ENCODE measurements at places on chromosomes 5 and 9.

- DNase-seq = no peak
Observed at GRCh38 chr5:40405230-40405629, 274.5 kb upstream of the PTGER4 start.

DNA sequence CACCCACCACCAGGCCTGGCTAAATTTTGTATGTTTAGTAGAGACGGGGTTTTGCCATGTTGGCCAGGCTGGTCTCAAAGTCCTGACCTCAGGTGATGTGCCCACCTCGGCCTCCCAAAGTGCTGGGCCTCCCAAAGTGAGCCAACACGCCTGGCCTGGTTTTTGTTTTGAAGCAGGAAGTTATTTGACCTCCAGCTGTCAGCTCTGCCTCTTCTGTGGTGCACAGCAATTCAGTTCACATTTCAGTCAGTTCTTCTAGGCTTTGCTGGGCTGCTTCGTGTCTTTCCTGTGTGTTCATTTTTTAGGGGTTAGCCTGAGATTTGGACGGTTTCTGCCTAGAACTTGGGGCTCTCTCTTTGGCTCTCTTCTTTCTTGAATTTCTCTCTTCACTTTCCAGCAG is 8.9 kb downstream of the LCN1 start:
- DNase-seq = no peak

- no peak for DNase-seq
Observed at GRCh38 chr9:110121170-110121569, 86.8 kb downstream of the C9orf152 start.

DNA sequence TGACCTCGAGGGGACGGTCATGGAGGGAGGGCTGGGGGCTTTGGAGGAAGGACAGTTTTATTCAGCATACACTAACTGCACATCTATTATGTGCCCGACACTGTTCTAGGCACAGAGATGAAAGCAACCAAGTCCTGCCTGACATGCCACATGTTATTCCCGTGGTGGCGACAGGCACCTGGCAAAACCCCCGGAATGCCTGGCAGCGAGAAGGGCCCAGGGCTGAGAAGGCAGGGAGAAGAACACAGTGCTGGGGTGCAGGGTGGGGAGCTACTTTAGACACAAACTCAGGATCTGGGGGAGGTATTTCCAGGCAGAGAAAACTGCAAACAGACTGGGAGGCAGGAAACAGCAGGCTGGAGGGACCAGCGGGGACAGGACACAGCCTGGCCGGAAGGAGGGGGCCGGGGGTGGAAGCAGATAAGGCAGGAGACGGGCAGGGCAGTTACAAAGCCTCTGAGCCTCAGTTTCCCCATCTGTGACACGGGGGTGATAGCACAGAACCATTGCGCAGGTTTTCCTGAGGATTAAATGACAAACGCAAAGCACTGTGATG is 77.7 kb downstream of the STK10 start:
- no peak for DNase-seq

DNA sequence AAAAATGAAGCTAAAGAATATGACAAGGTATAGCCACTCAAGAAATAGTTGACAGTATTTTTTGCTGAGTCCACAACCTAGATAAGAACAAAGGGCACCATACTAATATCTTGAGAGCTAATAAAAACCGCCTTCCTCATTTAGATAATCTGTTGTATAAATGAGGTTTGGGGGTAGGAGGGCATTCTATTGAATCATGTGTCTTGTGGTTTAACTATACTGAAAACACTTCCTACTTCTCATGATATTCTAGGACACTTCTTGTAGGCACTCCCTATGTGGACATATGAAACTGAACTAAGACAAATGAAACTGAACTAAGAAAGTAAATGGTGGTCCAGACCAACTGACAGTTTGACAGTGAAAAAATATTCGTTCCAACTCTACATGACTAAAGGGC is 1268.5 kb upstream of the C9orf72 start:
- DNase-seq = no peak

GRCh38 chr5:61589946-61590345 is 257.9 kb downstream of the ZSWIM6 start:
- peak; percentile 15 for DNase-seq

DNA sequence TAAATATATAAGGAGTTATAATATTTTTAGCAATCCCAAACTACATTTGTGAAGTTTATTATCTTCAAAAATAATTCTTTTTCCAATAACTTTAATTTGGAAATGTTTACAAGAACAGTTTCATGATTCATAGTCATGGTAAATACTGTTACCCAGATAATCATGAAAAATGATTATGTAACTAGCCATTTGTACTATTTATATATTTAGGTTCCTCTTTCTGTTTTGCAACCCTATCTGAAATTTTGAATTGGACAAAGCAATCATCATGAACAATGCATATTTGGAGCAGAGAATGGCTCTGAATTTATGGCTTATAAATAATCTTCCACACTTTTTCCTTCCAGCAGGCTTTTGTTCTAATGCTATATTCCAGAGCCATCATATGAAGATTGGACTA is 499.7 kb downstream of the SLCO4C1 start:
- DNase-seq = no peak

DNA sequence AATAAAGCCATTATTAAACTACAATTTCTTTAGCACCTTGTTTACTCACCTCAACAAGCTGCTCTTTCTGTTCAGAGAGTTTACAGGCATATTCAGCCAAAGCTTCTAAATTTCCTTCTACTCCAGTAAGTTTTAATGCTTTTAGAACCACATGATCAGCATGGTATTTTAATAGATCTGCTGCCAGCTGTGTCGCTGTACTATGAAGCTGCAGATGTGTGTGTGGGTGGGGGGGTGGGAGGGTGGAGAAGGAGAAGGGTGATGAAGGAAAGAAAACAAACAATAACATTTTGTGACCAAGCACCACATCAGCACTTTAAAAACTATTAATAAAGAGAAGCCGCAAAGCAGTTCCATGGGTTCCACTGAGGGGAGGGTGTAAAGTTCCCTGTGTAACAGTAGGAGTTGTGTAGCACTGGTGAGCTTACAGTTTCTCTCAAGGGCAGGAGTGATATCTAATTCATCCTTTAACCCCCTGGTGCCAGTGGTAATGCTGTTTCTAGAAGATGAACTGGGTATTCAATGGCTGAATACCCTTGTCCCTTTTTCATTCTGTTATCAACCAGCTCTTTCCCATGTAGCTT is 38.5 kb downstream of the ABITRAM start:
- no peak for DNase-seq

DNA sequence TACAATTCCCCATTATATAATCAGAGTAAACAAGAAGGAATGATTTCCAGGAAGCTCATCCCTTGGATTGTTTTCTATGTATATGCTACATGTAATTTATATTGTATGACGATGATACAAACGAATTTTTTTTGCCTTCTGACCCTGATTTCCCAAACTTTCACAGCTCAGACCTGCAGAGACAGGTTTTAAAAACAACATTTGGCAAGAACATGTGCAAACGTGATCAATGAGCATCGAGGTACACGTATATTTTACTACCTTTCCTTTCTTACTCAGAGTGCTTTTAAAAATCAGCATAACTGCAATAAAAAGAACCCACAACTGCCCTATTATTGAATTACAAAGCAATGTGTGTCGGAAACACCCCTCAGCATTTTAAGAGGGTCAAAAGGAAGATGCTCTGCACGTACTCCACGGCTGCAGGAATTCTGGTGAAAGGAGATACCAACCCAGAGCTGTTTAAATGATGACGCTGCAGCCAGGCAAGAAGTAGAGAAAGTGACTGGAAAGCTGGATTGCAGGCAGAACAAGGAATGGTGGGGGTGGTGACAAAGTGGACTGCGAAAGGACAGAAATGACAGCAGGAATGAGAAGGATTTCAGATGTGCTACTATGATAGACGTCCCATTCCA is 533.5 kb downstream of the RAB3C start:
- DNase-seq = peak; percentile 68

DNA sequence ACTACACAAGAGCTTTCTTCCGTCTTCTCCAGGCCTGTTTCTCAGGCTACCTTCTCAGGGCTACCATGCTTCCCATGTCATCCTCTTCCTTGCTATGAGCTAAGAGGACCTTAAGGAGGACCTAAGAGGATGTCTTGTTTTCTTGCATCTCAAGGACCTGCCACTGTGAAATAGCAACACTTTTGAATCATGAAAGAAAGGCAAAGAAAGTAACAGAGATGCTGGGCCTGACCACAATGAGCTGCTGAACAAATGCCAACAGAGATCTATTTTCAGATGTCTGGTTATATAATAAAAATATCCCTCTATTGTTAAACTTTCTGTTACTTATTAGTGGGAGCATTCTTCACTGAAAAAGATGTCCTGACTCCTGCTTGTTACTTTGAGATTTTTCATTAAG is 36.7 kb upstream of the ANXA1 start:
- DNase-seq = peak; percentile 28

DNA sequence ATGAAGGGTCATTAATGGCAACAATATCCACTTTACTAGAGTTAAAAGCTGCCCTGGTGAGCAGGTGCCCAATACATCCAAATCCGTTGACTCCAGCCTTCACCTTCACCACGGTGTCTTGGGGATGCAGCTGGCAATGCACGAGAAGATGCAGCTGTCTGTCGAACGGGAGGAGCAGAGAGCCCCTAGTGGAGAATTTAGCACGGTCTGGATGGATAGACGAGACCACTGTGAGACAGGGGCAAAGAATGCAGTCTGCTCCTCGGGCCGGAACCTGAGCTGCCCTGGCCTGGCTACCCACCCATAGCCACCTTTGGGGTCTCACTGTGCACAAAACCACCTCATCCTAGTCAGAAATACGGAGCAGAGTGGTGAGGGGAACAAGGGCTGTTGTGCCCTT is 35.1 kb downstream of the ADRA1B start:
- DNase-seq = peak; percentile 48

DNA sequence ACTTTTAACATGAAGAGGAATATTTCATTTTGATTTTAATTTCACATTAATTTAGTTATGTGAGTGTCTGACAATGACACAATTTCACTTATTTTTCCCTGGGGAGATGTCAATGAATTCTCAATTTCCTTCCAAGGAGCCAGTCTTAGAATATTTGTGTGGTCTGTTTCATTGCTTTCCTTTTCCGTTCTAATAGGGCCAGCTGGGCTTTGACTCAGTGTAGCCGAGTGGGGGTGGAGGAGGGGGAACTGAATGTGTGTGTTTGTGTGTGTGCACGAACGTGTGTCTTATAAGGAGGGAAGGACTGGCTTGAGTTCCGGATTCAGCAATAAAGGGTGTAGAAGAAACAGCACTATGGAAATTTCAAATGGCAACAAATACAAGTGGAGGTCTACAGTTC is 100.0 kb downstream of the BASP1 start:
- peak; percentile 14 for DNase-seq

GRCh38 chr5:23614422-23614821 is 107.0 kb downstream of the PRDM9 start:
- no peak for DNase-seq

GRCh38 chr5:91177639-91178038 is 205.5 kb downstream of the ARRDC3 start:
- no peak for DNase-seq

- no peak for DNase-seq
Observed at GRCh38 chr5:33685873-33686755, 205.7 kb downstream of the ADAMTS12 start.

DNA sequence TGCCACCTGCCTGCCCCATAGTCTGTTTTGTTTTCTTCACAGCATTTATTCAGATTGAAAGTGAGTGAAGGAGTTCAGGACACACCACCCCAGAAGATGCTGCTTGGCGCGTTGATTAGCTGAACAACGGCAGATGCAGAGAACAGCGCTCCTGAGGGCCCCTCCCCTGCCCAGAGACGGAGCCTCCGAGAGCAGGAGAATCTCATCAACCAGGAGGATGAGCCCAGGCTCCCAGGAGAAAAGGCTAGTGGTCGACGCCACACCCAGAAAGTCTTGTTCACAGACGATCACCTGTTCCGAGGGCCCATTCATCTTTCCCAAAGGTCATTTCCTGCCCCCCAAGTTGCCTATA is 180.4 kb upstream of the PPP1R26 start:
- no peak for DNase-seq

GRCh38 chr5:3180636-3181035 is 415.0 kb upstream of the IRX1 start:
- no peak for DNase-seq

GRCh38 chr5:55177078-55177477 is 4.1 kb upstream of the CDC20B start:
- DNase-seq = no peak

DNA sequence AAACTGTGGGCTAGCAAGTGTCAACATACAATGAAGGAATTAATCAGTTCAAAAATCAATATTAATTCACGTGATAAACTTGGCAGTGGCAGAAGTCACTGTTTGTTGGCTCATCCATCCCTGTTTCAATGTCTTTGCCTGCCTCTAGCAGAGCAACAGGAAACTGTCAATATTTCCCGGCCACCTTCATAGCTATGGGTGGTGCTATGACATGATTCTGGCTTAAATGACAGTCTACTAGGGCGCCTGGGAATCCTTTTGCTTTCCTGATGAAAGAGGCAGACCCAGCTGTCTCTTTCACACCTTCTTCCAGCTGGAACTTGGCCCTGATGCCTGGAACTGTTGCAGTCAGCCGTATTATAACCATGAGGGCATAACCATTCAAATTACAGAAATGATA is 72.1 kb upstream of the DNAH5 start:
- DNase-seq = no peak

- no peak for DNase-seq
Observed at GRCh38 chr9:128454991-128455390, 815 bp upstream of the ODF2 start.

DNA sequence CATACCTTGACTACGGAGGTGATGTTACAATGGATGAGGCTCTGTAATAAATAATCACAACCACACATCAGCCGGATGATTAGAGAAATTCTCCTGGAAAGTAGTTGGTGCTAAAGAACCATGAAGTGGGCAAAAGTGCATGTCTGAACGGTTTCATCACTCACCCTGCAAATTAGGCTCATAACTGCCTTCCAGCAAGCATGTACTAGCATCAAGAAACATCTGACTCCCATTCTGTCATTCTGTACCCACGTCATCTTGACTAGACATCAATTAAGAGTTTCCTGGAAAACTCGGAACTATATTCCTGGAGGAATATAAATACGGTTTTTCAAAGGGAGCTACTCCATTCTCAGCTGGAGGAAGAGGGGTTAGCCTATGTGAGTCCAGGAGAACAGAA is 52.2 kb downstream of the HSD17B3 start:
- peak; percentile 11 for DNase-seq

GRCh38 chr5:151056379-151057325 is 24.2 kb downstream of the TNIP1 start:
- DNase-seq = no peak

DNA sequence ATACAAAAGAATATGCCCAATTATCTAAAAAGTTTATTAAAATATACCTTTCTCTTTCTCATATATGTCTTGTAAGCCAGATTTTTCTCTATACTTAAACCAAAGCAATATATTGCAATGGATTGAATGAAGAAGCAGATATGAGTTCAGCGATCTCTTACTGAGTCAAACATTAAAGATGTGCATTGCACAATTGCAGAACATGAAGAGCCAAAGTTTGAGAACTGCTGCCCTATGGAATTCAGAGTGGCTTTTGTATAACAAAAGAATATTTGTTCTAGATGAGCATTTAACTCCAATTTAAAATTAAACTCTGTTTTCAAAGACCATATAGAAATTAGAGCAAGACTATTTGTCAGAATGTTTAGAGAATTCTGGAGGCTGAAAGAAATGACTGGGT is 519.0 kb upstream of the DAB2 start:
- DNase-seq = no peak
